ENCODE measurements at places on chromosomes 1 and 21.
A peak's percentile ranks its signal among the peaks of the same experiment; 100 is the strongest.

DNA sequence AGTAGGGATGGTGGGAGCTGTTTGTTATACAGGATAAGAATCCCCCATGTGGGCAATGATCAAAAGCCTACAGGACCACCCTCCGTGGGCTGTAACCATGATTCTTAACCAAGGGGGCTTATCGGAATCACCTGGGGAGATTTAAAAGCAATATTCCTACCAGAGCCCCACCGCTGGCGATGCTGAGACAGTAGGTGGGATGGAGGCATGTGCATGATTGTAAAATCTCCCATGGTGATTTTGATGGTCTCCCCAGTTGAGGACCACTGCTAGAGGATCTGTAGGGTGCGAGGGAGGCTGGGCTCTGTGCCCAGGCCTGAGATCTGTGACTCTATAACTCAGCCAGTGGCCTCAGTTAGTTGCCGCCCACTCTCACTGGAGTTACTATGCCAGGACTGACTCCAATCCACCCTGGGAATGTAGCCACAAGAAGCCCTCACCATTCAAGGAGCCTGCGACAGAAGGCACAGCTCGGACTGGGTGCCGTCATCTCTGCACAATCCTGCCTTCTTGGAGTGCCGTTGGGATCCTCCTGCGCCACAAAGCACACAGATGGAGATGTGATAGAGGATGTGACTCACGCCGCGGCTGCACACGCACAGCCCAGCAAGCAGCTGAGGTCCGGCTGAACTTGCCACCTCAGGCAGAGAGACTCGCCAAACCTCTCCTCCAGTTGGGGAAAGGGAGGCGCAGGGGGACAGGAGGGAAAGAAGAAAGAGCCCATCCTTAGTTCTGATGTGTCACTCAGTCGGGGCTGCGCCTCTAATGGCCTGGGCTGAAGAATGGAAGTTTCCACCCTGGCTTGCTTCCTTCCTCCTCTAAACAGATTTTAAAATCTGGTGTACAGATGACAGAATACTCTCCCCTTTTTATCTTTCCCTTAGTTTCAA, 26.5 kb downstream of the AKNAD1 start:
- DNase-seq = peak; percentile 93

GRCh38 chr21:41367945-41368734, 6.3 kb downstream of the MX2 start:
- no peak for DNase-seq

- DNase-seq = no peak
These were observed 59.6 kb upstream of the C1orf87 start for GRCh38 chr1:60133000-60133673.

- DNase-seq = no peak
These were observed 183.0 kb downstream of the PHTF1 start for GRCh38 chr1:113576271-113576670.

DNA sequence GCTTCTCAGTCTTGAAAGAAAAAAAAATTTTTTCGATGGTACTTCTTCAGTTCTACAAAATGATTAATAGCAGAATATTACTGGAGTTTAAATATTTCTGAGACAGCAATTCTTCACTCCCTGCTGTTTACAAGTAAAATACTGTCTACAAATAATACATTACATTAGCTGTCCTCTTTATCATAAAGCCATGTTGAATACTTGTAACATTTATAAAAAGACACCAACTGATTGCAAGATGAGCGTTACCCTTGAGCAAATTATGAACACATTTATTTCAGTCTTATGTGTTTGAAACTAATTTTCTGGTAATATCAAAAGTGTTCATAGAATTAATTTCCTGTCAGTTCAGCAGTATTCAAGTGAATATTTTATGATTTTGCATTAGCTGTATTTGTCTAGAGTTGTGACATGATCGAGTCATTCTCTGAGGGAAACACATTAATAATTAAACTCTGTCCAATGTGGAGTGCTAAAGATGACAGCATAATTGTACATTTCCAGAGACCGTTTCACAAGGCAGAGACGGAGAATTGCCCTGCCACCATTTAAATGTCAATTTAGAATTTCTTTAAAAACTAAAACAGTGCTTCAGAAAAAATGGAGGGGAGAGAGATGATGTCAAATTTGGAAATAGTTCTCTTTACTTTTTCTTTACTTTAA, 1359.0 kb upstream of the ADGRL4 start:
- no peak for DNase-seq

DNA sequence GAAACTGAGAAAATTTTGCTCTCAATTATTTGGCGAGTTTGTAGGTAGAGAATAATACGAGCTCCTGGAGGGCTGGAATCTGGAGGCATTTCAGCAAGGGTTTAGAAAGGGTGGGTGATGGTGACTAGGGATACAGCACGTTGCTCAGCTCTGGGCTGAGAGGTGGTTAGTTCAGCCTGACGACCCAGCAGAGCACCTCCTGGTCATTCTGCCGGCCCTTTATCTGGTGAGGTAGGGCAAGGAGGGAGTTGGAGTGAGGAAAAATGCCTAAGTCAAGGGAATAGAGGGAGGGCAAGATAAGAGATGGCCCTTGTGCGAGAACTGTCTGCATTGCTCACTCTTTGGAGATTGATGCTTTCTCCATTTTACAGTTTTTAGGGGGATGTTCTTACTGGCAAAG, 19.1 kb downstream of the GALNT2 start:
- DNase-seq = no peak

- DNase-seq = no peak
These were observed 41.0 kb downstream of the NPHP4 start for GRCh38 chr1:5950994-5951785.

DNA sequence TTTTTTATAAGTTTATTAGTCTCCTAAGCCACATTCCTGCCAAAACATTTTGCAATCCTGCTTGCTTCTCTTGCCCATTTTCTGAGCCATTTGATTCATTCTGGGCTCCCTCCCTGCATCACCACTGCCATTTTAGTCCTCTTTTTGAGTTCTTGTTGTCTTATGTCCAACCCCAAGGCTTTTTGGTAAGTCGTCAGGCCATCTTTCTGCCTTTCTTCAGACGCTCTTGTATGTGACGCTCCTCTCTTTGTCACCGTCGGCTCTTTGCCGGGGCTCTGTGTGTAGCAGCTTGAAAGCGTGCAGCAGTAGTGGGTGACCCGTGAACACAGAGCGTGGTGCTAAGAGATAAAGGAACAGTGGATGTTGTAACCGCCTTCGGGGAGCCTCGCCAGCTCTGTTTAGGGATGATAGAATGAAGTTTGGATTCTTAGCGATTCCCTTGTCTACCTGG, 14.6 kb downstream of the HUNK start:
- DNase-seq = no peak

Measured in MCF 10A (cell line).